ENCODE measurements at places on chromosomes 12 and 14. TPM values are rescaled to one million over a fixed set of nuclear protein-coding genes. Genes with fewer than 3 reads are reported as not detected.
A peak's percentile ranks its signal among the peaks of the same experiment; 100 is the strongest.

DNA sequence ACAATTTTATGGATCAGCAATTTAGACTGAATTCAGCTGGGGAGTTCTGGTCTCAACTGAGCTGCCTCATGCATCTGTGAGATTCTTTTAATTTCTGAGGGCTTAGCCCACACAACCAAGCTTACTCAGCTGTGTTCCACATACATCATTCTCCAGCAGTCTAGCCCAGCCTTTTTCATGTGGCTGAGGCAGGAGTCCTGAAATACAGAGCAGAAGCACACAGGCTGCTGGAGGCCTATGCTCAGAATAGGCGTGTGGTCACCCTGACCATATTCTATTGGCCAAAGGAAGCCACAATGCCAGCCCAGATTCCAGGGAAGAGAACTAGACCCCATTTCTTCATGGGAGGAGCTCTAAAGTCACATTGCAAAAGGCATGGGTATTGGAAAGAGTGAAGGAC, 72.3 kb upstream of the DHRS4 start:
- no peak for DNase-seq

GRCh38 chr14:29007990-29008389, 241.4 kb downstream of the FOXG1 start:
- no peak for DNase-seq

DNA sequence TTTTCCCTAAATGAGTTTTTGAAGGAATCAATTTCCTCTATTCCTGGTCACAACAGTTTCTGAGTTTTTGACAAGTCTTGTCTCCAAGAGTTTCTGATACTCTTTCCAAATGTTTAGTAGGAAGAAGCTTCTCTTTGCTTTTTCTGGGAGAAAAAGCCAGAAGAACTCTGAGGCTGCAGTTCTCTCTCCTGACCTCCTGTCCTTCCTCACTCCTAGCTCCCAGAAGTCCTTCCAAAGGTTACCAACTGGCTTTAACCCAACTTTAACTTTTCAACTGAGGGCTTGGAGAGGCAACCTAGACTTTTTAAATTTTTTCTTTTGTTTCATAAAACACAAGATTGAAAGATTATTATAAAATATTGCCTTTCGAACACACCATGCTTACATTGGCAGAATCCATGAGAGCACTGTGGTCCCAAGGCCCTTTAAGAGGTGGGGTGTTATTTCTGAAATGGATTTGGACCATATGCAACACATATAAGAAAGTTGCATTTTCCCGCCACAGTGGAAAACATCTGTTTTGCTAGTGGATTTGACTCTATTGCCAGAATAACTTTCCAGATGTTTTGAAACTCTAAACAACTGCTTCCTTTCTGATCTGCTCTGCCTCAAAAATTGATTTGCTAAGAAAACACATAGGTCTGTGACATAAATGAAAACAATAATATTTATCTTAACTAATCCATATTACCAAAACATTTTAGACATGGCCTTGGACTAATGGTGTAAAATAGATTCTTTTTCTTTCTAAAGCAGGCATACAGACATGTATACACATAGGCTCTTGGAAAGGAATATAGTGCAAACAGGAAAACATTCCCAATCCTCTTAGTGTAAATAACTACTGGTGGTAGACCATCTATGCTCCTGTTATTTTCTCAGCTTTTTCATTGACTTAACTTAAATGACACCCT, 22.3 kb upstream of the EPS8 start:
- no peak for DNase-seq

- no peak for DNase-seq
These were observed 16.4 kb upstream of the ARID4A start for GRCh38 chr14:58281969-58282368.

GRCh38 chr14:52039124-52039815, 29.6 kb downstream of the NID2 start:
- no peak for DNase-seq

- no peak for DNase-seq
These were observed 98.7 kb downstream of the EML1 start for GRCh38 chr14:99891900-99892299.

GRCh38 chr12:68529466-68529865, 81.2 kb upstream of the RAP1B start:
- no peak for DNase-seq

GRCh38 chr14:20866963-20867362, 24.2 kb upstream of the RNASE3 start:
- DNase-seq: no peak

- DNase-seq: peak; percentile 64
These were observed 86.3 kb downstream of the VWF start for GRCh38 chr12:6038160-6038559.

DNA sequence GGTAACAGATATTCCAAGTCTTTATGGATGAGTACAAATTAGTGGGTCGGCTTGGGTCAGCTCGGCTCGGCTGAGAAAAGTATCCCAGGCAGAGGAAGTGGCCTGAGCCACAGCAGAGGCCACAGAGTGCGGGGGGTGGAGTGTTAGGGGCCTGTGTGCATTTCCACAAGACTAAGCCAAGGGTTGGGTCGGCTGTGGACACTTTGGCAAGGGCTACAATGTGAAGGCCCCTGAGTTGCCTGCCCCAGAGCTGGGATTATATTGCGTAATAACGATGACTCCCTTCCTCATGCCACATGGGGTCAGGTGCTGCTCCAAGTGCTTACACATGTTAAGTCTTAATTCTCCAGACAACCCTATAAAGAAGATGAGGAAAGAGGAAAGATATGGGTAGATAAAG, 11.4 kb downstream of the EVL start:
- peak; percentile 82 for DNase-seq

Gene SOCS2
- total RNA-seq: 100 TPM

Gene MAP3K9
- total RNA-seq: 0.55 TPM

Gene SIX6
- total RNA-seq: not detected

Gene OTOGL
- total RNA-seq: 0.71 TPM
